ENCODE measurements at places on chromosomes 13 and 19.

GRCh38 chr13:23427342-23427843 is 6.1 kb downstream of the SACS start:
- DNase-seq, result no peak

GRCh38 chr13:44974056-44974793 is 15.0 kb downstream of the NUFIP1 start:
- DNase-seq, result no peak

DNA sequence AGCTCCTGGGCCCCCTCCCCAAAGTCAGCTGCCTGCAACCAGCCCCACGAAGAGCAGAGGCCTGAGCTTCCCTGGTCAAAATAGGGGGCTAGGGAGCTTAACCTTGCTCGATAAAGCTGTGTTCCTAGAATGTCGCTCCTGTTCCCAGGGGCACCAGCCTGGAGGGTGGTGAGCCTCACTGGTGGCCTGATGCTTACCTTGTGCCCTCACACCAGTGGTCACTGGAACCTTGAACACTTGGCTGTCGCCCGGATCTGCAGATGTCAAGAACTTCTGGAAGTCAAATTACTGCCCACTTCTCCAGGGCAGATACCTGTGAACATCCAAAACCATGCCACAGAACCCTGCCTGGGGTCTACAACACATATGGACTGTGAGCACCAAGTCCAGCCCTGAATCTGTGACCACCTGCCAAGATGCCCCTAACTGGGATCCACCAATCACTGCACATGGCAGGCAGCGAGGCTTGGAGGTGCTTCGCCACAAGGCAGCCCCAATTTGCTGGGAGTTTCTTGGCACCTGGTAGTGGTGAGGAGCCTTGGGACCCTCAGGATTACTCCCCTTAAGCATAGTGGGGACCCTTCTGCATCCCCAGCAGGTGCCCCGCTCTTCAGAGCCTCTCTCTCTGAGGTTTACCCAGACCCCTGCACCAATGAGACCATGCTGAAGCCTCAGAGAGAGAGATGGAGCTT is 4.7 kb upstream of the CEACAM5 start:
- DNase-seq, result no peak

DNA sequence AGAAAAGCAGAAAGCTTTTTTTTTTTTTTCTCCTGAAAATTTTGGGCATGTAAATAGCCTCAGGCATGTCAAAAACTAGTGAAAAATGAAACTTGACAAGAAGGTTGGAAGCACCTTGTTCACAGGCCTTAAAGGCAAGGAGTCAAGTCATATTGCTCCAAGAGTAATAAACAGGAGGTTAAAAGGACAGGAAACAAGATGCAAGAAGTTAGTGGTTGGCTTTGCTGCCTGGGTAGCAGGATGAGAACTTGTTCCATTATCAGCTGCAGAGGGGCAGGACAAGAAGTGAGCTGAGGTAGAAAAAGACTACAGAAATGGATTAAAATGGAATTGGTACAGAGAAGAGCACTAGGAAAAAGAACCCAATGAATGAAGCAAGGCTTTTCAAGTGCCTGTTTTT is 242.6 kb downstream of the DCT start:
- DNase-seq, result no peak

DNA sequence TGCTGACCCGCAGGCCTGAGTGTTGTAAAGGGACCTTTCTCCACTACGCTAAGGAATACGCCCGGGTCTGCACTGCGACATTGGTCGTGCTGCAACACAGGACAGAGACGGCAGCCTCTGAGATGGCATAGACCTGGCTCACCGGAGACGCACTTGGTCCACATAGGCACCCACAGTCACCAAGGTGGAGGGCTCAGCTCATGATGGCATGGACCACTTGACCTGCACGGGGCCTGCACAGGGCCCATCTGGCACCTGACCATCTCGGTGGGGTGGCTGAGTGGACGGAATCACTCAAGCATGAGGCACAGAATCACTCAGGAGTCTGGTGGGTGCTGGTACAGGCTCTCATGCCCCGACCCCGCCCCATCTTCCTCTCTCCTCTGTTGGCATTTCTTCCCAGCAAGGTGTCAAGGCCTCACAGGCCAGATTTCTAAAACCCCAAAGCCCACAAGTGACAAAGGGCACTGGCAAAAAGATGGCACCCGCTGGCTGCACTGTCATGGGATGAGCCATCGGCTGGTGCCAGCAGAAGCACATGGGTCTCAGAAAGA is 45.9 kb downstream of the TSHZ3 start:
- no peak for DNase-seq

DNA sequence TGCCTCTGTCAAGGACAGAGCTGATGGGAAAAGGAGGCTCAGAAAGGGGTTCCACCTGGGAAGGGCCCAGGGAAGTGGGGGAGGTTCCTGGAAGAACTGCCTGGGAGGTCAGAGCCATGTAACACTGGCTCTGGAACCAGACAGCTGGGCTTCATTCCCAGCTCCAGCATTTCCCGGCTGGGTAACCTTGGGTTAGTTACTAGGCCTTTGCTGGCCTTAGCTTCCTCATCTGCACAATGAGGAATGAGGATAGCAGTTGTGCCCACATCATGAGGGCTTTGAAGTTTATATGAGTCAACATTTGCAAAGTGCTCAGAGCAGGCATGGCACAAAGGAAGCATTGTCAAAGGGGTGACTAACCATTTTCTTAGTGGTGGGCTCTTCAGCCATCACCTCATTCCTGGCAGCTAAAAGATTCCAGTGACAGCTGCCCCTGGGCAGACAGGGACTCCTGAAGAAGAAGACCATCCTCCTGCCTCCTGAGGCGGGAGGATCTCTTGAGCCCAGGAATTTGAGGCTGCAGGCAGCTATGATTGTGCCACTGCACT is 1.7 kb upstream of the DNAJB1 start:
- no peak for DNase-seq

GRCh38 chr19:17719730-17720400 is 585 bp downstream of the MAP1S start:
- peak; percentile 47 for DNase-seq

GRCh38 chr13:66509175-66509574 is 721.0 kb downstream of the PCDH9 start:
- DNase-seq, result no peak

DNA sequence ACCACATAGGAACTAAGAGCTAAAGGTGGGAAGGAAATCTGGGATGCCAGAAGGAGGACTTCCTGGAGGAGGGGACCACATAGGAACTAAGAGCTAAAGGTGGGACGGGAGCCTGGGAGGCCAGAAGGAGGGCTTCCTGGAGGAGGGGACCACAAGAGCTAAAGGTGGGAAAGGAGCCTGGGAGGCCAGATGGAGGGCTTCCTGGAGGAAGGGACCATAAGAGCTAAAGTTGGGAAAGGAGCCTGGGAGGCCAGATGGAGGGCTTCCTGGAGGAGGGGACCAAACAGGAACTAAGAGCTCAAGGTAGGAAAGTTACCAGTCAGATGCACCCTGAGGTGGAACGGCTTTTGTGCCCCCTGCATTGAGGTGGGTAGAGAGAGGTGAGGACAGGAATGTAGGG is 9.8 kb upstream of the FCHO1 start:
- DNase-seq, result no peak

GRCh38 chr13:48400850-48401291 is 12.0 kb downstream of the LPAR6 start:
- DNase-seq, result no peak

- no peak for DNase-seq
These were observed 524 bp downstream of the RUBCNL start for GRCh38 chr13:46386392-46387063.

GRCh38 chr13:74067818-74068217 is 66.4 kb downstream of the KLF12 start:
- no peak for DNase-seq

DNA sequence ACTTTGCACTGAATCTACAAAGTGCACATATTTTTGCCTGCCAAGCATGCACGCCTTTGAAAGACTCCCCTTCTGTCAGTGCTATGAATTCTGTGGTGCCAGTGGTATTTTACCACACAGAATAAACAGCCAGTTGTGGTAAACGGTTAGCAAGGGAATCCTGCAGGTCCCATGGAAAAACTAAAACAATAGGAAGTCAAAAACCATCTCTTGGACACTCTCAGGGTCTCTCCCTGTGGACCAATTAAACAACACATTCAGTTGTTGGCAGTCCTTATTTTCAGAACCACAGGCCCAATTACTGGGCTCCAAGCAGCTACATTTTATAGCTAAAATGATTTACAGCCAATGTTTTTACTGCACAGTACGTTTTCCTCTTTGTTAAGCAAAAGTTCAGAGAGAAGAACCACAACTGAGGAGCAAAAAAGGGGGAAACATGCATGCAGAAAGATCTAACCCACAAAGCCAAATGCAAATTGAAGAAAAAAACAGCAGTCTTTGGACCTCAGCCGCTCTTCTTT is 116.9 kb downstream of the KCTD12 start:
- DNase-seq, result no peak

GRCh38 chr19:2215281-2215751 is 20.8 kb downstream of the PLEKHJ1 start:
- DNase-seq, result no peak

GRCh38 chr19:36196249-36196648 is 18.2 kb downstream of the ZNF565 start:
- DNase-seq, result no peak

- DNase-seq, result no peak
These were observed 384.3 kb downstream of the EFNB2 start for GRCh38 chr13:106151056-106151699.

GRCh38 chr13:32117701-32118100 is 86.1 kb downstream of the FRY start:
- DNase-seq, result no peak

- no peak for DNase-seq
These were observed 66.5 kb downstream of the EFNB2 start for GRCh38 chr13:106468744-106469590.

- no peak for DNase-seq
These were observed 12.3 kb downstream of the CBLC start for GRCh38 chr19:44789943-44790483.

DNA sequence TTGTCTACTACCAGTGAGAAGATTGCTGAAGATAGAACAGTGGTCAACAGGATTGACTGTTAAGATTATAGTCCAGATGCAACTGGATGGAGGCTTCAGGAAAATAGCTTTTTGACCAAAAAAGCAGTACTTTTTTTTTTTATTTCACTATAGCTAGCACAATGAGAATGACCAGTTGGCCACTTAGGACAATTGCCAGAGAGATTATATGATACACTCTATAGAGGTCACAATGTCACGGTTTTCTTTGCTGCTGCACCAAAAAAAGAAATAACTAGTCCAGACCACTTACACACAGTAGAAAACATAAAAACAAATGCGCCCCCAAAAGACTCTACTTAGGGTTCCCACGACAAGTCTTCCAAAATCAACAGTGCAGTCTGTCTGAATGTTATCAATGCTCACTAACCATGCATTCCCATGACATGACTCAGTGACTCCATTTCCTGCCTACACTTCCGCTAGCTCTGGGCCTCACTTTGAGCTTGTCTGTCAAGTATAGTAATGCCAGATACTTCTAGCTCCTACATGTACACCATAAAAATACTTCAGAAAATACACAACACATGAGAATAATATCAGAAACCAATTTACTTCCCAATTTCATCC is 209.1 kb upstream of the STARD13 start:
- DNase-seq, result no peak

DNA sequence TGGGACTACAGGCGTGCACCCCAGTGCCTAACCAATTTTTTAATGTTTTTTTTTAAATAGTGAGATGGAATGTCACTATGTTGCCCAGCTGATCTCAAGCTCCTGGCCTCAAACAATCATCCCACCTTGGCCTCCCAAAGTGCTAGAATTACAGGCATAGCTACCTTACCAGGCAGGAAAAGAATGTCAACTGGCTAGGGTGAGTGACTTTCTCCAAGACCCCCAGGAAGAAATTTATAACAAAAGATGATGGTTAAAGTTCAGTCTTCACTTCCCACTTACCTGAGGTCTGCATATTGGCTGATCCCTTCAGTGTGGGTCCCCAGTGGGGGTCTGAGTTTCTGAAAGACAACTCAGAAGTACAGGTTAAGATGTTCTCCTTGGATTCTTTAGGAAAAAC is 893.0 kb downstream of the UQCRFS1 start:
- no peak for DNase-seq
